ENCODE measurements at places on chromosomes 5 and 9.
A peak's percentile ranks its signal among the peaks of the same experiment; 100 is the strongest.

- no peak for DNase-seq
Measured at GRCh38 chr5:14667770-14668169, 3.3 kb downstream of the OTULIN start.

DNA sequence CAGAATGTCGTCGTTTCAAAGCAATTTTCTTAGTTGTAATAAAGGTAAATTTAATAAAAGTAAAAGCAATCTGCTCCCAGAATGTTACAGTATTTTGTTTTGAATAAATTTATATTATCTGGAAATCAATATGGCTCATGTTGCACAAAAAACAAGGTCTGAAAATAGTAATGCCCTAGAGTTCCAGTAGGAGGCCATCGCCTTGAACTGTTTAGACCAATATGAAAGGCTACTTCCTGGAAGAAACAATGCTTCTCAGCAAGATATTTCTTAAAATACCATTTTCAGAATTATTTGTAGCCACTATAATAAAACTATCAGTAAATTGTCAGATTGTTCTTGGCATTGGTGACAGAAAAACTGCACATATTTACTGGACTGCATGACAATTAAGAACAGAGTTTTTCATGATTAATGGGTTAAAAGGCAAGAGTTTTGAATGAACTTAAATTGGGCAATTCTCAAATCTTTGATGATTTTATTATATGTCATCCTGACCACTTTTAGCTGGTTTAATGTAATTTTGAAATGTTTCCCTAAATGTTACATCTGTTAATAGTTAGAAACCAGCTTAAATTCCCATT is 153.2 kb downstream of the COMMD10 start:
- no peak for DNase-seq

DNA sequence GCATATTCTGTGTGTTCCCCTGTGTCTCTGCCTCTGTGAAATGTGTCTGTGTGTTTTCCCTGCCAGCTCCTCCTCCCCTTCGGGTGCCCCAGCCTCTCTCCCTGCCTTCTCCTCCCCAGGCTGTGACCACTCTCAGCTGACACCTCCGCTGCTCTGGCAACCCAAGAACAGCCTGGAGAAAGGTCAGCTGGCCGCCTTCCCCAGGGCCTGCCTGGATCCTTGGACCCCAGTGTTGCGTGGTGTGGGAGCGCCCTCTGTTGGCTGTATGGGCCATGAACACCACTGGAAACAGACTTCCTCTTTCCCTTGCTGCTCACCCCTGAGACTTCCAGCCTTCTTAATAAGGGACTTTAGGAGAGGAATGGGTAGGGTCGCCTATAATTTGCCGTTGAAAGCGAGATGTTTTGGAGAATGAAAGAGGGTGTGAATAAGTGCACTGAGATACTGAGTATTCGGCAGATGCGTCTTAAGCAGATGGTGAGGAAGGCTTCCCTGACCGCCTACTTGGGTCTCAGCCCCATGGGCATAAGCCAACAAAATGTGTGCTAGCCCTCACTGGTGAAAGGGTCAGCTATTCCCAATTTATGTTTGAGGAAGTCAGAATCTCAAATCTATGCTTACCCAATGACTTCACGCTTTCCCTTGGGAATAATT is 114.9 kb upstream of the TRIM32 start:
- DNase-seq: peak; percentile 88

- DNase-seq: no peak
Measured at GRCh38 chr5:154813736-154814135, 36.7 kb downstream of the FAXDC2 start.

- DNase-seq: peak; percentile 82
Measured at GRCh38 chr5:61275841-61276240, 56.2 kb upstream of the ZSWIM6 start.

DNA sequence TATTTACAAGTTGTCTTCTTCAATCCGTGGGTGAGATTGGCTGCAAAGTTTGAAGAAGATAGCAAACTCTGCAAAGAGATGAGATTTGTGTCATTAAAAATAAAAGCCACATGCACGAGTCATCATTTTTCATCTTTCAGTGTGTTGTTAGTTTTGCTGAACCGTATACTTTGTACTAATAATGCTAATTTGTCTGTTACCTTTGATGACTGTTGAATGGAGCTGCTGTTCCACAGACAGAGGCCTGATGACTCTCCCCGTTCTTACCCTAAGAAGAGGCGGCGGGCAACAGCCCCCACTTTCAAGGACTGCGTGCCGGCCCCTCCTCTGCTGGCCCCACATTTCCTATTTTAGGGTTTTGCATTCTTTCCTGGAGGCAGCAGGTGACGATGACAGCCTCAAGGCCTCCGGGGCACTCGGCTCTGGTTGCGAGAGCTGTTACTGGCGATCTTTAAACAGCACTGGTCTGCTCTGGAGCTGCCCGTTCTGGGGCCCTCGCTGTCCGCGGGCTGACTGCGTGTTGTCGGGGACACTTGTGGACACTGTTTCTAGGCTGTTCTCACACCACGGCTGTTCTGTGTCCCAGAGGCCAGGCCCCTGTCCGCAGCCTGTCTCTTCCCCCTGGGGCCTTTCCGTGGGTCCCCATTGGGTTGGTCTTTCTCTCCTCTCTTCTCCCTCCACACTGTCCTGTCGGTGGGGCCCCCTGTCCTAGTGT is 35.1 kb downstream of the NDUFS6 start:
- no peak for DNase-seq

DNA sequence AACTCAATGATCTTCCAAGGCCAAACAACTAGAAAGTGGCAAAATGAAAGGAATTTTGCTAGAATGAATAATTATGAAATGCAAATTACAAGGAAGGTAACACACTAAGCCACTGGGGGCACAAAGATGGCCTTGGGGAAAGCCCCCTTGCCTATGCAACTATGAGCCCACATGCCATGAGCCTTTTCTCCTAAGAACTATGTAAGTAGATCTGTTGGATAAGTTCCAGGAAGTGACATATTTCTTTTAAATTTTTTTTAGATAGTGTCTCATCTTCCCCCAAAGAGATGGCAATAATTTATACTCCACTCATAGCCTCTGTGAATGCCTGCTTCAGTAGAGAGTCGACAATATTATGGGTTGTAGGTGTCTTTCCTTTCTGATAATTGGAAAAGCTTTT is 257.8 kb downstream of the AUH start:
- no peak for DNase-seq

DNA sequence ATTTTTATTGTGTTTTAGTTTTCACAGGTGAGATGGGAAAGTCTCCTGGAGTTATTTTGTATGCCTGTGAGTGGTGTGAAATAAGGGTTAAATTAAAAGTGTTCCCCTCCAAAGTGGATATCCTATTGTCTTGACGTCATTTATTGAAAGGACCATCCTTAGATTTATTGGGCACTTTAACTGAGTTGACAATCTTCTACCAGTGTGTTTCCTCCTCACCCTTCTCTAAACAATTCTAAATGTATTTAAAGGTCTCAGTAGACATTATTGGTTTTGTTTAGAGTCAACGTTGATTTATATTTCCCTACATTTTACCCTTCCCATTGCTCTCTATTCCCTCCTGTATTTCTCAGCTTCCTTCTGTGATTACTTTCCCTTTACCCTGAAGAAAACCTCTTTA is 40.8 kb downstream of the PRRC1 start:
- no peak for DNase-seq

- DNase-seq: no peak
Measured at GRCh38 chr9:107883496-107884124, 394.0 kb upstream of the KLF4 start.

DNA sequence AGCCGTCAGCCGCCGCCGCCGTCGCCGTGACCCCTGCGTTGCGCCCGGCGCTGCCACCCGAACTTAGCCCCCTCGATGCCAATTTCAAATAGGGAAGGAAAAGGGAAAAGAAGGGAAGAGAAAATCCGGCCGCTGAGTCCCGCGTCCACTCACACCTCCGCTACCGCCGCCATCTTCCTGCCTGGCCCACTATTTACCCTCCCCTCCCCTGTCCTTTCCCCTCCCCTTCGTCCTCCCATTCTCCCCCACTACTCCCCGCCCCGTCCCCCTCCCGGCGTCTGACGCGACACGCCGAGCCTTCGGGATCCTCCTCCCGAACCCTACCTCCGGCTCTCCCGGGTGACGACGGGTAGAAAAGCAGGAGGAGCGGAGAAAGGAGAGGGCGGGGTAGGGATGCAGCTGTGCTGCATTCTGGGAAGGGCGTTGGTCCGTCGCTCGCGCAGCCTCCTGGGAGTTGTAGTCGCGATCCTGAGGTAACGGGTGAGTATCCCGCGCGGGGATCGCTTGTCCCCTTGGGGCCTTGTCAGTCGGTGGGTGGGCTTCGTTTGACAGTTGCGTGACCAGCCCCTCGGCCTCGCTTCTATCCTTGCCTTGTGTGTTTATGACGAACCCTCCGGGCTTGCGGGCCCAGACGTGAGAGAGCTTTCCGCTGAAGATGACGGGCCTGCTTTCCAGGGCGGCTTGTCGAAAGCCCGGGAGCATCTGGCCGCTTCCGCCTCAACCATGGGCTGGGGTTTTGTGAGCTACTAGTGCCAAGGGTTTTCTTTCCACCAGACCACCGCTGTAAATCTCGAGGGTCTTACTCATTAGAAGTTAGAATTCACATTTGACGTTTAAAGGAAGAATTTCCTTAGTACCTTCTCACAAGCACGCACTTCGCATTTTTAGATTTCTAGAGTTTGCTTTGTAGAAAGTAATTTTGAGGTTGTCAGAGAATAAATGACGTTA is at the start of the genes CERT1 and POLK:
Gene CERT1, minus strand, starts transcription at position 195 of the 948 bp plus-strand sequence. CDS start 422 bp downstream, outside the sequence.
Gene POLK, plus strand, starts transcription at position 457 of the 948 bp plus-strand sequence.
- peak; percentile 99 for DNase-seq

GRCh38 chr9:123544007-123544827 is 188.2 kb downstream of the CRB2 start:
- DNase-seq: peak; percentile 62

DNA sequence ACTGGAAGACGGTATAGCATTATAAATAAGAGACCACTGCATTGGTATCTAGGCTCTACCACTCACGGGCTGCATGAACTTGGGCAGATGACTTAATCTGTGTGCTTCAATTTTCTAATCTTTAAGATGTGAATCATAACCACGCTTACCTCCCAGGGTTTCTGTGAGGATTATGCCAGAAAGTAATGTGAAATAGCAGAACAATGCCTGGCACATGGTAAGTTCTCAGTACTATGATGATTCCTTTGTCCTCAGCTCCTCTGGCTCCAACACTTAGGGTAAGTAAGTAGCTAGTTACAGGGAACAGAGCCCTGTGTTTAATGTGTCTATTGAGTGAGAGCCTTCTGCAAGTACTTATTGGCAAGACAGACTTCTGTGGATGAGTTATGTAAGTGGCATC is 31.1 kb downstream of the POU4F3 start:
- no peak for DNase-seq

Data from Ammon's horn (tissue), 1 donor.